ENCODE measurements at places on chromosomes 1 and 21.

- no peak for DNase-seq
These were observed 18.7 kb downstream of the MIER1 start for GRCh38 chr1:66943361-66943969.

- no peak for DNase-seq
These were observed 192.7 kb upstream of the KIAA0040 start for GRCh38 chr1:175385316-175385715.

GRCh38 chr21:41636636-41637630, 129.0 kb upstream of the TMPRSS2 start:
- DNase-seq: no peak

- no peak for DNase-seq
These were observed 138.1 kb upstream of the IRF2BP2 start for GRCh38 chr1:234748066-234748465.

DNA sequence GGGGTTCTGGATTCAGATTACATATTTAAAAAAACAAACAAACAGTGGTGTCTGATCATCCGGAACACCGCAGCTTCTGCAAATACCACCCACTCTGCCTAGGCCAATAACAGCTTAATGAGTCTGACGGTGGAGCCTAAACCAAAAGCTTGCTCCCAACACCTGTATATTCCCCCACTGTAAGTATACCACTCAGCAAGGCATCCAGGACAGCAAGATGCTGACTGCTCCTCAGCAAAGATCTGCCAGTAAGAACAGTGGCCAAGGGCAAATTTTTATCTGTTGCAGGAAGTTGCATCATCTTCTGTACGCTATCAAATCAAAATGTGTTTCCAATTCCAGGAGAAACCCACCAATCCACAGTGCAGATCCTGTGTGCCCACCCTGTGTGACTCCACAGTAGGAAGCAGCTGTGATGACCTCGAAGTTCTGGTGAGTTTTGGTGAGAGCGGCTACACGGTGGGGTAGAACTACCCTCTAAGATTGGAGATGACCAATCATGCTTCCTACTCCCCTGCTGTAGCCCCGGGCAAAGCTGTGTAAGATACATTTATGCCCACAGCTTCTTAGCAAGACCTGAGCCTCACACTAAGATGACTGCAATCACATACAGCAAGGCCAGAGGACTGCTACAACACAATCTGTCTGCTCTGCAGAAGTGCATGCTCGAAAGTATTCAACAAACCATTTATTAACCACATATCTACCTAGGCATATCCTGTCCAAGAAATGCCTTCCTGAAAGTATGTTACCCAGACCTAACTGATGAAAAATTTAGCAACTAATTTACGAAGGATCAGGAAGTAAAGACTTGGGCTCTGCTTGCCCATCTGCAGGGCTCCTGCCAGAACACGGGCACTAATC, 30.5 kb downstream of the SIPA1L2 start:
- DNase-seq: no peak
